A172 (cell line): ENCODE measurements at places on chromosomes 16 and 17.

DNA sequence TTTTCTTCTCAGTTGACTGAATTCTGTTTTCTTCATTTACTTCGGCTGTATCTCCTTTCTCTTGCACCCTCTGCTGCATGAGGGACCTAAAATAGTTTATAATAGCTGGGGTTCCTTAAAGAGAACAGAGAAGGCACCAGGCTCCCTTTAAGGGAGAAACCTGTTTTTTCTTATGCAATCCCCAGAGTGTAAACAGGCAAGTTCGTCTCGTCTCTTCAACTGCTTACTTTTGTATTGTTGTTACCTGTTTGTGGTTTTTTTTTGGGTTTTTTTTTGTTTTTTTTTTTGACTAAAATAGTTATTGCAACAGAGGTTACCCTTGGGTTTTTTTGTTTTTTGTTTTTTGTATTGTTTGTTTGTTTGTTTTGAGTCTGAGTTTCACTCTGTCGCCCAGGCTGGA, 3.7 kb upstream of the LDHD start:
- DNase-seq: no peak

- DNase-seq: no peak
Observed at GRCh38 chr16:56561126-56561525, 3.7 kb upstream of the MT4 start.

GRCh38 chr16:87507351-87508069, 14.7 kb upstream of the ZCCHC14 start:
- no peak for DNase-seq

- no peak for DNase-seq
Observed at GRCh38 chr17:7260651-7261378, 1.5 kb downstream of the CLDN7 start.

DNA sequence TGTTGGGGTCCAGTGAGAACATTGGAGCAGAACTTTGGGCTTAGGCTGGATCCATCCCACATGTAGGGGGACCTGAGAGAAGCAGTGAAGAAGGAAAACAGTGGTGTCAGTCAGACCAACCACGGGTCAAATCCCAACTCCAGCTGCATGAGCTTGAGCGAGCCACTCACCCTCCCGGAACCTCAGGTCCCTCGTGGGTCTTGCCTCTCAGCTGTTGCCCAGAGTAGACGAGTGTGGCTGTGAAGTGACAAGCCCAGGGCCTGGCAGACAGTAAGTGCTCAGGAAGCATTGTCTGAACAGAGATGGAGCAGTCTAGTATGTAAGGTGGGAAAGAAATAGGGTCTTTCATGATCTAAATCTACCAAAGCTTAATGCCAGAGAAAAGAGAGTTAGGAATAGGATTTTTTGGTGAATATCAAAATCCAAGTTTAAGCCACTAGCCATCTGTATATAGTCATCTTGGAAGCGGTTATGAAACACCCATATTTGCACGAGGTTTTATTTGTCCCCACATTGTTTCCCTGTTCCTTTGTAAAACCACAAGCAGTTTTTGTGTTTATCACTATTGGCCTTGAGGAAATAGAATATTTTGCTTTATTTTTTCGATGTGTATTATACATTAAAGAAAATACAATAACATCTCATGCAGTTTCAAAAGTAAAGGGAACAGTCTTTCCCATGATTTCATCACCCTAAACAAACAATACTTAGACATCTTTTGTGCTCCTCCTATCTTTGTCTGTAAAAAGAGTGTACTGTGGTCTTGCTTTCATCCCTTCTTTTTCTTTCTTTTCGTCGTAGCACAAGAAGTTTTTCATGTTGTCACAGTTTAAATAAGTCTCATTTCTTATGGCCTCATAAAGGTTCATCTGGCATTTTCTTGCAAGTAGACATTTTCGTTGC, 112.0 kb downstream of the CLEC16A start:
- no peak for DNase-seq

GRCh38 chr16:2966043-2966807, 2.1 kb downstream of the KREMEN2 start:
- DNase-seq: no peak

GRCh38 chr16:81786321-81786720, 7.2 kb downstream of the PLCG2 start:
- DNase-seq: peak; percentile 33

GRCh38 chr17:13346996-13347762, 254.6 kb downstream of the HS3ST3A1 start:
- peak; percentile 100 for DNase-seq

DNA sequence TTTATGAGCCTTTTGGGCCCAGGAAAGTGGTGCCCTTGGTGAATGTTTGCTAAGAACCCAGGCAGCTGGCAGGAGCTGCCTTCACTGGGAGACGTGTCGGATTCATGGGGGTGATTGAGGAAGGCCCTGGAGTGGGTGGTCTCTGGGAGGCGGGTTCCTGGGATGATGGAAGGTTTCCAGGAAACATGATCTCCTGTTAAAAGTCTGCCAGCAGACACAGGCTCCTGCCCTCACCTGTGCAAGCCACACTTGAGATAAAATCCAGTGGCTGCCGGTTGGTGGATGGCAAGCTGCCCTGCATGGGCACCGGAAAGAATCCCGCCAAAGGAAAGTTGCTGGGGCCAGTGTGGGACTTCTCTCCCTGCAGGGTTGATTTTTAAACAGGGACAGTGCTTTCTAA, 189.0 kb upstream of the CIBAR2 start:
- no peak for DNase-seq

DNA sequence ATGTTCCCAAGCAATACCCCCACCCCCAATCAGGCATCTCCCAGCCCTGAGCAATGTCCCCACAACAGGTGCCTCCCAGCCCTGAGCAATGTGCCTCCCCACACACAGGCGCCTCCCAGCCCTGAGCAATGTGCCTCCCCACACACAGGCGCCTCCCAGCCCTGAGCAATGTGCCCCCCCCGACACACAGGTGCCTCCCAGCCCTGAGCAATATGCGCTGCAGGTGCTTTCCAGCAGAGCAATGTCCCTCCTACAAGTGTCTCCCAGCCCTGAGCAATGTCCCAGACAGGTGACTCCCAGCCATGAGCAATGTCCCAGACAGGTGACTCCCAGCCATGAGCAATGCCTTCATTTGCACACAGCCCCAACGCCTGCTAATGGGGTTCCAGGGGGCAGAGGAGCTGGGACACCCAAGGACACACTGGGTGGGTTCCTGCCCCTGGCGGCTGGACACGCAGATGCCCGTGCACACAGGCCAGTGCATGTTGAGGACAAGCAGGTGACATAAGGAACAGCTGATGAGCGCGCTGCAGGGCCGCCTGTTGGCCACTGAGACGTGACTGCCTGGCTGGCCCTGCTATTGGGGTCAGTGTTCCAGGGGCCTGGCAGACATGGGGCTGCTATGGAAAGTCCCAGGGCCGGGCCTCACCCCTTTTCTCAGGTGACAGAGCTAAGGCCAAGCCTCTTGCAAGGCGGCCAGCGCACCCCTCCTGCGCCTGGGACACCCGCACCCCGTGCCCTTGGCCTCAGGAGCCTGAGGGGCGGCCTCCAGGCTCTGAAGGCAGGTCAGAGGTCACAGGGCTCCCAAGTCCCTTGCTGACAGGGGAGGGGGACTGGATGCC, 26.9 kb upstream of the PABPN1L start:
- DNase-seq: no peak

DNA sequence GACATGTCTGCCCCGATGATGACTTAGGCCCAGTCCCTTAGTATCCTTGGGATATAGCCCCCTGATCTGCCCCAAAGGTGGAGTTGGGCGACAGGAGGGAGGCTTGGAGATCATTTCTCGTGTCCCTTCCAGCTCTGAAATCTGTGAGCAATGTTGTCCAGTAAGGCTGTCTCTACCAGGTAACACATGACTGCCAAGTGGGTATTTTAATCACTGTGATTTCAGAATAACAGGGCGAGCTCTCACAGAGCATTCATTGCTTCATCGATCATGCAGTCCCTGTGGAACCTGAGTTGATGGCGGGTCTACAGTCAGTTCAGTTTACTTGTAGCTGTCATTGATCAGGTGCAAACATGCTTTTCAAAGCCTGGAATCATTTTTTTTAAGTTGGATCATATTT, 39.2 kb downstream of the KSR1 start:
- DNase-seq: no peak

GRCh38 chr17:63338272-63338671, 107.8 kb downstream of the CYB561 start:
- no peak for DNase-seq

GRCh38 chr16:27374804-27375425, 27.1 kb upstream of the IL21R start:
- peak; percentile 91 for DNase-seq

DNA sequence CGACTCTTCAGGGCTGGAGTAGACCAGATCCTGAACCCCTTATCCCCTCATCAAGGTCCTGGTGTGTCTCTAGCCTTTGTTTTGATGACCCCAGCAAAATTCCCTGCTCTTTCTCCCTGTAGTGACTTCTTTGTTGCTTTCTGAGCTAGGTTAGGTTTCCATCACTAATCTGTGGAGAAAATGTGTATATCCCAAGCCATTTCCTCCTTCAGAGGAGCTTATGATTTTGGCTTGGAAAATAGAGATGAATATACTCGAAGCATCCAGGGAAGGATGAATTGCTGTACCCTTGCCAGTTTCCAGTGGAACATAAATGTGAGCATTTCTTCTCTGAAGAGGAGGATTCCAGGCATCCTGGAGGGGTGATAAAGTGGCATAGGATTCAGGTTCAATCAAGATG, 55.8 kb downstream of the KSR1 start:
- no peak for DNase-seq

- no peak for DNase-seq
Observed at GRCh38 chr17:299546-299945, 53.1 kb downstream of the RPH3AL start.

DNA sequence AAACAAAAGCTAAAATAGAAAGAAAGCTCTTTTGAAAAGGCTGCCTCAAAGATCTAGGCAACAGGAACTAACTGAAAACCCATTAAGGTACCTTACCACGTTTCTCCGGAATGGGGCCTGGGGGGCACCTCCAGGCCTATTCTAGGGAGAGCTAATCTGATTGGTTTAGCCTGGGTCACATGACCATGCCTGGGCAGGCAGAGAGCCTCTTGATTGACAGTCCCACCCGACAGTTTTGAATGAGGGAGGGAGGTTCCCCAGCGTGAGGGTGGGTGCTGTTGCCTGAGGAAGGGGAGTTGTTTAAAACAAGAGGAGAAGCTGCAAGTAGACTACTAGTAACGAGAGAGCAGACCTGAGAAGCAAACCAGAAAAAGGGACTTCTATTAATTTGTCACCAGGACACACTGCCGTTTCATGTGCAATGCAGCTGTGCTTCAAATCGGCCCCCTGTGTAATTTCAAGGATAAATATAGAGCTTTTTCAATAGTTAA, 143.4 kb upstream of the HS3ST2 start:
- no peak for DNase-seq

DNA sequence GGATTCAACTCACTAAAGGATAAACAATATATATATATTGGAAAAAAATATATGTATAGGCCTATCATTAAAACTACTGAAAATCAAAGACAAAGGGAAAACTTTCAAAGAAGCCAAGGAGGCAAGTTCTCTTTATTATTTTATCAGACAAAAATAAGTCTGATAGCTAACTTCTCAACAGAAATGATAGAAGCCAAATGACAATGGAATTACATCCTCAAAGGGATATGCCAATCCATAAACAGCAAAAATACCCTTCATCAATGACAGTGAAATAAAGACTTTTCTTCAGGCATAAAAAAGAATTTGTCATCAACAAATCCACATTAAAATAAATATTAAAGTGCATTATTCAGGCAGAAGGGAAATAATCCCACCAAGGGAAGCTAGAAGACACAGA, 393.4 kb downstream of the ZFHX3 start:
- DNase-seq: no peak

- DNase-seq: no peak
Observed at GRCh38 chr16:58462089-58462488, 37.9 kb upstream of the NDRG4 start.

DNA sequence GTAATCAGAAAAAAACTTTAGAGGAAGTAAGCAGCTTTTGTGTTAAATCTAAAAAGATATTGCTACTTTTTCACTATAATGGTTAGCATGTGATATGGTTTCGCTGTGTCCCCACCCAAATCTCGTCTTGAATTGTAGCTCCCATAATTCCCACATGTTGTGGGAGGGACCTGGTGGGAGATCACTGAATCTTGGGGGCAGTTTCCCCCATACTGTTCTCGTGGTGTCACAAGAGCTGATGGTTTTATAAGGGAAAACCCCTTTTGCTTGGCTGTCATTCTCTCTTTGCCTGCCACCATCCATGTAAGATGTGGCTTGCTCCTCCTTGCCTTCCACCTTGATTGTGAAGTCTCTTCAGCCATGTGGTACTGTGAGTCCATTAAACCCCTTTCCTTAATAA, 117.1 kb downstream of the KCNJ2 start:
- no peak for DNase-seq

DNA sequence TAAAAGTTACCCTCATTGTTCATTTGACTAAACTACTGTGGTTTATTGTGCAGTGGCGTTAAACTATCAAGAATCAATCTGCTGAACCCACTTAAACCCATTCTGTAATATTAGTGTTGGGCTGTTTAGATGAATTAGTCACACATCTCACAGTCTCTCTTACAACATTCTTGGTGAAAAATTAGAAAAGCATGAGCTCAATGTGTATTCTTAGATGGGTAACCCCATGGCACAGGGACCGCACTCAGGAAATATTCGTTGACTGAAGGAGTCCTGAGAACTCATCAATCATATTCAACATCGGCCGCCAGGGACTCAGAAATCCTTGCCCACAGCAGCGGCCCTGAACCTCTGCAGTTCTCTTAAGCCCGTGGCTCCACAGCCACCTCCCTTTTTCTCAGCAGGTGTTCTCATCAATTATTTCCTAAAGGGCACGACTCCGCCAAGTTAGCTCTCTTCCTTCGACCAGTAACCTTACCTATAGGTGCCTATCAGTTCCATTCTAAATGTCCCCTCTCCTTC, 155.6 kb downstream of the STX8 start:
- DNase-seq: no peak

- no peak for DNase-seq
Observed at GRCh38 chr16:56093055-56093454, 98.2 kb upstream of the GNAO1 start.

DNA sequence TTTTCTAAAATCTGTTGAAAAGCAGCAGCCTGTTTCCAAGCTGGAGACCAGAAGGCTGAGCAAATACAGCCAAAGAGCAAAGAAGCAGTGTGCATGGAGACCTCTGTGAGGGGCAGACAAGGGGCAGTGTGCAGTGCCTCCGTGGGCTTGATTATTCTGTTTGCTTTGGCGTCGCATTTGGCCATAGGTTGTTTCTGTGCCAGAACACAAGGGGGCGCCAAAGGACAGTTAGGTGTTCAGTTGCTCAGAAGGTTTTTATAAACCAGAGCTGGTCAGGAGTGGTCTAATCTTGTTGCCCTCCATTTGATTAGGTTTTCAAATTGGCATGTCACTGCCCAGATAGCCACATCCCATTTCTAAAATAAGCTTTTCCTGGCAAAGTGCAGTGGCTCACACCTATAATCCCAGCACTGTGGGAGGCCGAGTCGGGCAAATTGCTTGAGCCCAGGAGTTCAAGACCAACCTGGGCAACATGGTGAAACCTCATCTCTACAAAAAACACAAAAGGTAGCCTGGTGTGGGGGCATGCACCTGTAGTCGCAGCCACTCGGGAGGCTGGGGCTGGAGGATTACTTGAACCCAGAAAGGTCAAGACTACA, 10.6 kb downstream of the MYH3 start:
- peak; percentile 77 for DNase-seq

- peak; percentile 94 for DNase-seq
Observed at GRCh38 chr17:18855831-18856569, 1.9 kb upstream of the PRPSAP2 start.

GRCh38 chr17:40063901-40064531, 1.3 kb downstream of the THRA start:
- DNase-seq: no peak

GRCh38 chr17:78933959-78934568, 8.9 kb upstream of the TIMP2 start:
- DNase-seq: peak; percentile 99

GRCh38 chr17:15920758-15921239, 24.1 kb upstream of the ADORA2B start:
- DNase-seq: peak; percentile 96
